ENCODE measurements at places on chromosomes 11 and 22.

GRCh38 chr22:20919718-20920117 is 2.5 kb downstream of the CRKL start:
- DNase-seq, result no peak

DNA sequence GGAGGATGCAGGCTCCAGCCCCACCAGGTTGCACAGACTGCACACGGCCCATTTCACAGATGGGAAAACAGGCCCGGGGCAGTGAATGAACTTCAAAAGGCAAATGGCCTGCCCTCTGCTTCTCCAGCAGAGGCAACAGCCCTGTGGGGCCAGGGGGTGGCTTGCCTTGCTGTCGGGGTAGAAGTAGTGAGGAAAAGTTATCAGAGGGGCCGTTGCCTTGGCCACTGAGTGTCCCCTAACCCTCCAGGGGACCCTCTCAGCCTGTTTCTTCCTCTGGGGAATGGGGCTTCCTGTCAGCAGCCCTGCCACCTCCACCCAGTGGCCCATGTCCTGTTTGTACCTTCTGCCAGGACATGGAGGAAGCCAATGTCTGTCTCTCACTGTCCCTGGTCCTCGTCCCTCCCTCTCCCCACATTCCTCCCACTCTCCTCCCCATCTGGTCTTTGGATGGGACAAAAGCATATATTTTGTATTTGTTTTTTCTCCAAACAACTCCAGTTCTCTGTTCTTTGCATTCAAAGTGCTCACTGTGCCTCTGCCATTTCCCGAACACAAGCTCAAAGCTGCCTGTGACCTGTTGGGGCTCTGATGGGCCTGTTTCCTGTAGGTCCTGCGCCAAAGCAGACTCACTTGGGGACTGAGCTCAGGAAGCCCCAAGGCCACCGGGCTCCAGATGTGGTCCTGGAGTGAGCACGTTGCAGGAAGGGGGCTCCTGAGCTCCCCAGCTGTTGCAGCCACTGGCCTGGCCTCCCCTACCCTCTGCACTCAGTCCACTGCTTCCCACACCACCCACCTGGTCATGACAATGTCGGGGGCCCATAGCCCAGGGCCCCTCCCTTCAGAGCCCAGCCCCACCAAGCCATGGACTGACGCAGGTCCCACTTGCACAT is 9.5 kb downstream of the MAP4K2 start:
- DNase-seq, result no peak

GRCh38 chr11:63841554-63841953 is 2.6 kb downstream of the MARK2 start:
- no peak for DNase-seq

DNA sequence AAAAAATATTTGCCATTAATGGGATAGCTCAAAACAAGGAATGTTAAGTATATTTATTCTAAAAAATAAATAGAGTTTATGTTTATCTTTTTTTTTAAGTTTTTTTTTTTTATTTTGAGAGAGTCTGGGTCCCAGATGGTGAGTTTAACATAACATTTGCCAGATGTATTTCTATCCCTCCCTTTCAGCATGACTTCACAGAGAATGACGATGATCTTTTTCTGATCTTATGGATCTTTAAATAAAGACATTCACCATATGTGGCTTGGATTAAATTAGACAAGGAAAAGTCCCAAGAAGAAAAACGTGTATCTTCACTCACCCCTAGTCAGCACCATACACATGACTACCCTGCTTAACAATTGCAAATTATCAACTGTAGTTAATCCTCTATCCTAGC is 839.8 kb upstream of the CNTN5 start:
- DNase-seq, result no peak

DNA sequence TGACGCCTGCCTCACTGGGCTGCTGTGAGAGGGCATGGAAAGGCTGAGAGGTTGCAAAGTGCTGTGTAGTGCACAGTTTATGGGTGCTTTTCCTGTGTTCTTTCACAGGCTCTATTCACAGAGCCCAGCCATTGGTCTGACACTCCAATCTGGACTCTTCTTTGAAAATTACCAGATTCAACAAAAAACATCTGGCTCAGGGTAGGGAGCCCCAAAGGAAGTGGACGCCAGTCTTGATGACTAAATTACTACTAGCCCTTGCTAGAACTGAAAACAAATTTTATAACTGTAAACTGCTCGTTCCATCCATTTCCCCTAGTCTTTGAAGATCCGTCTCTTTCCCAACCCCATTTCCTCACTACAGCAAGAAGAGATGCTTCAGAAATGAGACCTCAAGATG is 178.6 kb downstream of the TENM4 start:
- DNase-seq, result no peak

GRCh38 chr11:44868021-44868420 is 82.7 kb downstream of the TP53I11 start:
- DNase-seq, result no peak

GRCh38 chr11:119342023-119342300 is 1.3 kb upstream of the C1QTNF5 start:
- DNase-seq, result no peak

GRCh38 chr22:36328635-36329253 is 59.0 kb downstream of the MYH9 start:
- DNase-seq, result no peak

DNA sequence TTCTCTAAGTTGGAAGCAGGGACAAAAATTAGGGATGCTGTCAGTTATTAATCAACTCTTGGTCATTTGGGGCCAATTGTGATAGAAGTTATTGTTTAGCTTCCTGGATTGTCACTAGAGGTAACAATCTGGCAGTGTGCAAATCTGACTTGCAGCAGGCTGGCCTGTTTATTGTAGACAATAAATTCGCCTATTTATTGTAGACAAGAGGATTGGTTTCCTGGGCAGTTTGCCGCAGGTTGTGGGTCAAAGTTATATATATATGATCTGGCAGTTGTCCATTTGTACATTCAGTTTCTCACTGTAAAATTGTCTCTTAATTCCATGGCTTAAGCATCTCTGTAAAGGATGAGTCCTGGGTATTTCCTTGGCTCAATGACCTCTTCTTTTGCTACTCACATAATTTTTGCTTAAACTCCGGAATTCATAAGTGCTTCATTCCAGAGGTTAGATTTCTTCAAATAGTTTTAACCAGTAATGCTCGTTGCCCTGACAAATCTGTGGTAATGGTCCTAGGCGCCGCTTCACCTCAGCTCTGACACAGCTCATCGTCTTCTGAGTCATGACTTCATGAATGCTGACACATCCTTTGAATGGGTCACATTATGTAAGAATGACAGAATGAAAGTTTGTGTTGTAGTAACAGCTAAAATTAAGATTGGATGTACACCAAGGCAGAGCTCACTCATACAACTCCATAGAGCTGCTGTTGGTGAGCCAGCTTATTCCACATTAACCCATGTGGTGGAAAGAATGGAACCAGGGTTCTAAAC is 7.8 kb upstream of the MMP3 start:
- DNase-seq, result no peak

GRCh38 chr11:102940714-102941588 is 14.6 kb downstream of the MMP13 start:
- peak; percentile 72 for DNase-seq

DNA sequence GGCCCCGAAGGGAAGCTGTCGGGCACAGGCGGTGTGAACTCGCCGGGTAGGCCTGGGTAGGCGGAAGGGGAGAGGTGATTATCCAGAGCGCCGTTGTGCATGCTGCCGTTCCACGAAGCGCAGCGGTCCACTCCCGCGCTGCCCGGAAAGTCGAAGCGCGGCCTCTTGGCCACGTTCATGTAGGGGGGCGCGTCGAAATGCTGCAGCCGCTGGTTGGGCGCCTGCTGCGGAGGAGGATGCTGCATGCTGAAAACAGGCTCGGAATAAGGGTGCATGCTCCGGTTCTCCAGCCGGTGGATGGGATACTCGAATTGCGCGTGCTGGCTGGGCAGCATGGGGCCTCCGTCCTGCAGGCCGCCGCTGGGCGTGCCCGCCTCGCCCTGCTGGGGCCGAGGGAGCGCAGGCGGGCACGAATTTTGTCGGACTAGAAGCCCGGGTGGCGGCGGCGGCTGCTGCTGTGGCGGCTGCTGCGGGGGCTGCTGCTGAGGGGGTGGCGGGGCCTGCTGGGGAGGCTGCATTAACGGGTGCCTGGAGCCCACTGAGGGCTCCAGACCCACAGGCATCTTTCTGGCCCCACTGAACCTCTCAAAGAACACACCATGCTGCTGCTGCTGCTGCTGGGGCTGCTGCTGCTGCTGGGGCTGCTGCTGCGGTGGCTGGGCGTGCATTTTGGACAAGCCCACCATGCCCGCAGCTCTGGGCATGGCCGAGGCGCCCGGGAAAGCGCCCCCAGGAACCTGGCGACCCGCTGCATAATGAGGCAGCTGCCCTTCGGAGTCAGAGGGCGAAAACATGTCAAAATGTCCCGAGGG is 2.3 kb downstream of the MN1 start:
- no peak for DNase-seq

GRCh38 chr22:25680956-25681355 is 61.0 kb upstream of the MYO18B start:
- DNase-seq, result no peak

DNA sequence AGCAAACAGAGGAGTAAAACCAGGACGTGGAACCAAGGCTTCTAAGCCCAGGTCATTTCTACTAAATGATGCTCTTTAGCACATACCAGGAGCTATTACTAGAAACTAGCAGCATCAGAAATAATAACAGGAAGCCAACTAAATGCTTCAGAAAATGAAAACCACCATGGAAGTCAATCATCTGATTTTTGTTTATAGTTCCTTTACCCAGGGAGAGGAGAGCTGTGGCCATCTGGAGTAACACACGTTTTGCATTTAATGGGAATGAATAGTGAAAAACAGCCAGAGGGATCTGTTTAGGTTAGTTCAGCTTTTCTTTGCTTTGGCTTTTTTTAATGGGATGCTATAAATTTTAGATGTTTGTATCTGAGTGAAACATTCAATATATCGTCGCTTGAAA is 250.7 kb upstream of the ARHGAP20 start:
- DNase-seq, result no peak

DNA sequence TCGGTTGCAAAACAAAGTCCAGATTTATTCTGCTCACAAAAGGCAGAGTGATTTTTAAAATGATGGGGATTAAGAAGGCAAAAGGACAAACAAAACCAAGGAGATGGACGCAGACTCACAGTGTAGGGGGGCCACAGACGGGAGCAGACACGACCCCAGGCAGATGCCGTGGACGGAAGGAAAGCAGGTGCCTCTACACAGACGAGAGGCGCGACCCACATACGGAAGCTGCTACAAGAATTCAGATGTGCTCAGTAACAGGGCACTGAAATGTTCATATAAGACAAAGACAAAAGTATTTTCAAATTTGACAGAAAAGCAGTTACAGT is 148.9 kb downstream of the BRD1 start:
- no peak for DNase-seq

GRCh38 chr22:22936180-22936914 is 48.7 kb downstream of the IGLL5 start:
- DNase-seq, result no peak

DNA sequence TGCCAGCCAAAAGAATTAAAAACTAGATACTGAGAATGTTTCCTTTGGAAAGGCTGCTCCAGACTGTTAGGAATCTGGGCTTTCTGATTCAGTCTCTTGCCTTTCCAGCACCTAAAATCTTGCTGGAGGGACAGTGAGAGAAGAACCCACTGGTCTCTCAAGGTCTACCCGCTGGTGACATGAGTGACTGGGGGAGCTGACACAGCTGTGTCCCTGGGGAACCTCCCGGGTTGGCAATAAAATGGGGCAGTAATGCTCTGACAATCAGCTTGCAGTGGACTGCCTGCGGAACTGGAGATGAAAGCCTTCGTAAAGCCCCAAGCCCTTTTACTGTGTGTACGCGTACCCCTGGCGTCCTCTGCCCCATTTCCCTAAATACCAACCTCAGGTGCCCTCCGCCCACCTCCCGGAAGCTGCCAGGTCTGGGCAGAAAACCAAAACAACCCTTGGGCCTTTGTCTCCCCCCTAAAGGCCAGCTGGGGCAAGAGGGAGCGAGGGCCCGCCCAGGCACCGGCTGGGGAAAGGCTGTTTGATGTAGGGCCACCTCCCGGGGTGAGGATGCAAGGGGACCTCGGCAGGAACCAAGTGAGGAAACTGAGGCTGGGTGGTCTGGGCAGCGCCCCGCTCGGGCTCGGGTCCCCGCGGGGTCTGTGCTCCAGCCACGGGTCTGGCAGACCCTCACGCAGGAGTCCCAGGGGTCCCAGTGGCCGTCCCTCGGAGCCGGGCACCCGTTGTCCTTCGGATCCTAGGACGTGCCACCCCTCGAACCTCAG is 741 bp downstream of the CARS1 start:
- DNase-seq, result no peak

DNA sequence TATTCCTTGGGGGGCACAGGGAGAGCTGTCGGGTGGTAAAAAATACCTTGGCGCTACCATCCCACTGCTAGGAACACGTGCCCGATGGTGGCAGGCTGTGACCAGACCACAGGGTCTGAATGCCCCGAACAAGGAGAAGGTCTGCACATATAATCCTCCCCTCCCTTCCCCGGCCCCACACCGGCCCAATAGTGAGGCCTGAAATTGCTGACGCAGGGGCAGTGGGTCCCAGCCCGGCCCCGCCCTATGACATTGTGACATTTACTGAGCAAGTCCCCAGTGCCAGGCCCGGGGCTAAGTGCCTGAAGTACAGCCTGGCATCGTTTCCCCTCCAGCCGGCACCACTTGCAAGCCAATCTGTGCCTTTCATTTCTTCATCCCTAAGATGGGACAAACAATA is 19.5 kb downstream of the MN1 start:
- no peak for DNase-seq

GRCh38 chr11:44743959-44744557 is 17.3 kb downstream of the TSPAN18 start:
- no peak for DNase-seq

DNA sequence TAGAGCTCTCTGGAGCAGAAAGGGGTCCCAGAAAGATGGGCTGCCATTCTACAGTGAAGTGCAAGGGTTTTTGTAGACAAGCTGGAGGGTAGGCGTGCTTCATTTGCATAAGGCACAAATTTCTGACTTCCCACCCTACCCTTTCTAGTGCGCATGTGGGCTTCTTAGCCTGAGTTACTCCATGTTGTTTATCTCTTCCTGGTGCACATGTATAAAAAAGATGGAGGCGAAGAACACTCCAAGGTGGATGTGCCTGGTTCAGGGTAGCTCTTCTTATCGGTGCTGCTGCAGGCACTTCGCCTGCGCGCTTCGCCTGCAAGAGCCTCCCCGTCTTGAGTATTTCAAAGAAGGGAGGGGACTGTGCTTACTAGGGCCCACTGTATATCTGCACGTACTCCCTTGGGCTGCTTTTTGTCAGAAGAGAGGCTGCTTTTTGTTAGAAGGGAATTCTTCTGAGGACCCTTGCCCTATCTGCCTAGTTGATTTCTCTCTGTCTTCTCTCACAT is 1047.3 kb upstream of the CNTN5 start:
- no peak for DNase-seq

Measured in NCI-H2081 (cell line).